Stimulated activated CD4-positive, alpha-beta T cell treated with anti-CD3 and anti-CD28 coated beads, Interleukin-1b, Interleukin-23, amount 100 ng/mL, for 1 hour (primary cell): ENCODE measurements at places on chromosomes 2 and 18.

- DNase-seq: no peak
Observed at GRCh38 chr2:42754776-42755140, 9.2 kb downstream of the OXER1 start.

DNA sequence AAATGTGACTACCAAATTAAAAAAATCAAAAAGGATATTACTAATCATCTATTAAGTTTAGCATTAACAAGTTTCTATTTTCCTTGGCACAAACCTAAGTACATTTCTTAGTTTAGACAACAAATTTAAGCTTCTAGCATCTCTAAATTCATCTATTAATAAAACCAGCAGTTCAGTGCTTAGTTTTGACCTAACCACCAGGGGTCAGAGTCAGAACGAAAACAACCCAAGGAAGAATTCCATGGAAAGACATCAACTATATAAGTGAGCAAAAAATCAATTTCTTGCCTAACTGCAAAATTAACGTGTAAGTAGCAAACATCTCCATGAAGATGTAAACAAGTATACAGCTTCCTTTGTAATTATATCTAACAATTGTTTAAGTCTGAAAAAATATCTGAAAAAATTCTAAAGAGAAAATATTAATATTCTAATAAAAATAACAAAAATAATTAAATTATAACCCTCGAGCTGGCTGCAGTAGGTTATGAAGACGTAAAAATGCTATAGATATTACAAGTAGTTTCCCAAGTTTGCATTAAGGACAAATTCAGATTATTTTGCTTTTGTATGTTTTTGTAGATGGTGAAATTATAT is 83.7 kb downstream of the CERKL start:
- DNase-seq: no peak

DNA sequence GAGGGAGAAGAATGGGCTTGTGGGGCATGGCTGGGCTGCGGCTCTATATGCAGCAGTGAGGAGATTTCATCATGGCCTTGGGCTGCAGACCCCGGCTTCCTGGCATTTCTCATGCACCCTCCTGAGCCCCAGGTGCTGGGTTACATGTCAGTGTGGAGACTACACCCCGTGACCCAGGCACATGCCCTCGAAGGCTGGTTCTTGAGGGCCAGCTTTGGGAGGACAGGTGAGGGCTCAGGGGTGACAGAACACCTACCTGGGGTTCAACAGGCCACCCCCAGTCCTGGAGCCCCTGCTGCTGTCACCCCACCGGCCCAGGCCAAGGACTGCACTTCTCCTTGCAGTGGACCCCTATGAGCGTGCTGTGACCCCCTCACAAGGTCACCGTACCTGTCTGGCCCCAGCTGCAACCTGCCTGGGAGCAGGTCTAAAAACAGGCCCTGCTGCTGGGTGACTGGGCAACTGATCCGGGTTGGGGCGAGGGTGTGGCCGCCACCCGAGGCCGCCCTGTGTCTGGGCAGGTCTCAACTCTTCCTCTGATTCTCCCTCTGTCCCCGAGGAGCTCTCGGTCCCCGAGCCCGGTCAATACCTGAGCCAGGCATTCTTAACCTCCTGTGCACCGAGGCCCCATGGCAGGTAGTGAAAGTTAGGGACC is 94.8 kb upstream of the OTOS start:
- DNase-seq: no peak

GRCh38 chr18:63534615-63535014 is 7.6 kb upstream of the SERPINB12 start:
- no peak for DNase-seq

DNA sequence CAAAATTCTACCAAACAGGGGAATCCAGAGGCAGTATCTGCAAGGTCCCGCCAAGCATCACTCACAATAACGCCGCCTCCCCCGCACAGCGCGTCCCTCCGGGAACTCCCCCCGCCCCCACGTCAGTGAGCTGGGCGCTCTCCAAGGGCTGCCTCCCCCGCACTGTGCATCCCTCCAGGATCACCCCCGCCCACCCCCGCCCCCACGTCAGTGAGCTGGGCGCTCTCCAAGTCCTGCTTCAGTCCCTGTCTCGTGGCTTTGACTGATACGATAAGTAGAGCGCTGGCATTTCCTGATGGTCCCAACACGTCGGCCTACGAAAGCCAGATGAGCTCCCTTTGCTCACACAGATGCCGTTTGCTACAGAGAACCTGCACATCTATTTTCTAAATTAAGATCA is 130.7 kb upstream of the TPO start:
- no peak for DNase-seq

- no peak for DNase-seq
Observed at GRCh38 chr2:43484323-43484930, 111.4 kb downstream of the THADA start.

DNA sequence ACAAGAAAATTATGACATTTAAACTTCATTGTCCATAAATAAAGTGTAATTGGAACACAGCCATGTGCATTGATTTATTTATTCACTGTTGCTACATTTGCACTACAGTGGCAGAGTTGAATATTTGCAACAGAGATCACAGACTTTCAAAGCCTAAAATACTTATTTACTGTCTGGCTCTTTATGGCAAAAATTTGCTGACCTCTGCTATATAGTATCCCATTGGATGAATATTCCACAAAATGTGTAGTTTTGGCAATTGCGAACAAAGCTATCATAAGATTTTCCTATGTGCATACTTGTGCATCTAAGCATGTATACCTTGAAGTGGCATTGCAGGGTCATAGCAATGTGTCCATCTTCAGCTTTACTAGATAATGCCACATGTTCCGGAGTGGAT is 32.1 kb downstream of the CCDC85A start:
- DNase-seq: no peak

DNA sequence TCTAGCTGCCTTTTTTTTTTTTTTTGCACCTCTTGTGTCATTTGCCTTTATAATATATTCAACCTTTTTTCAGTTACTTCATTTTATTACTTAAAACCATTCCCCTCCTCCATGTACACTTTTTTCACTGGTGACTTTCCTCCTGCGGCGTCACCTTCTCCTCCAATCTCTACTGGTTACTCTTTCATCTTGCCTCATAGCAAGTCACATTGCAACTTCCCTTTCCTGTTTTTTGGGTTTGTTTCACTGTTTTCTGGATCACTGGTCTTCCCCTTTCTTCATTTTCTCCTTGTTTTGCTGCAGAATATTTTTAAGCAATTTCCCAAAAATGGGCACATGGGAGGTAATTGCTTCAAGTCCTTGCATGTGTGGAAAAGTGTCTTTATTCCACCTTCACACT is 37.7 kb upstream of the GPR155 start:
- no peak for DNase-seq

DNA sequence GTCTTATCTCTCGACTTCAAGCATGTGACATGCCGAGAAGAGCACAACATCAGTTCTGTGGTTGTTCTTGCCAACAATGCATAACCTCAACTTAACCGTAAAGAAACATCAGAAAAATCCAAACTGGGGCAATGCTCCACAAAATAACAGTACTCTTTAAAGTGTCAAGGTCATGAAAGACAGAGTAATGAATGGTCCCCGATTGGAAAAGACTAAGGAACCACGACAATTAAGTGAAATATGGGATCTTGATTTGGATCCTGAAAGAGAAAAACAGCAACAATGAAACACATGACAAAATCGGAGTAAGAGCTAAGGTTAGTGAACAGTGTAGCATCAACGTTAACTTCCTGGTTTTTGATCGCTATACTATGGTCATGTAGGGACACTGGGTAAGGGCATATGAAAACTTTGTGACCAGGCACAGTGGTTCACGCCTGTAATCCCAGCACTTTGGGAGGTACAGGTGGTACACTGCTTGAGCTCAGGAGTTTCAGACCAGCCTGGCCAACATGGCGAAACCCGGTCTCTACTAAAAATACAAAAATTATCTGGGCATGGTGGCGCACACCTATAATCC is 55.2 kb downstream of the UNC50 start:
- no peak for DNase-seq

GRCh38 chr18:31931163-31931885 is 11.6 kb downstream of the TRAPPC8 start:
- no peak for DNase-seq

GRCh38 chr18:47747260-47747795 is 183.1 kb downstream of the SMAD2 start:
- DNase-seq: no peak

GRCh38 chr2:143933946-143934569 is 585.9 kb downstream of the ZEB2 start:
- DNase-seq: no peak

GRCh38 chr2:37907501-37908225 is 17.4 kb upstream of the RMDN2 start:
- DNase-seq: no peak

- no peak for DNase-seq
Observed at GRCh38 chr2:238696331-238696730, 151.6 kb upstream of the TWIST2 start.

- no peak for DNase-seq
Observed at GRCh38 chr2:16109368-16109820, 169.0 kb downstream of the MYCN start.

DNA sequence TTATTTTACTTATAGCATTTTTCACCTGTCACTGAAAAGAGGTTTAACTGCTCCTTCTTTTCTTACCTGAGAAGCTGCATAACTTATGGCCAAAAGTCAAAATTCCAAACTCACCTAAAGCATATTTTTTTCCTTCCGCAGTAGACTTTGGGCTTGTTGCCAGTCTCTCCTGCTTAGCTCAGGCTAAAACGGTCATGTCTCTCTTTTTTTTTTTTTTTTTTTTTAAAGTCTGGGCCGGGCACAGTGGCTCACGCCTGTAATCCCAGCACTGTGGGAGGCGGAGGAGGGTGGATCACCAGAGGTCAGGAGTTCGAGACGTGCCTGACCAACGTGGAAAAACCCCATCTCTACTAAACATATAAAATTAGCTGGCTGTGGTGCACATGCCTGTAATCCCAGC is 113.5 kb downstream of the RTN4 start:
- DNase-seq: no peak

- no peak for DNase-seq
Observed at GRCh38 chr2:58871469-58872142, 630.5 kb upstream of the FANCL start.

GRCh38 chr18:59501920-59502273 is 142.8 kb upstream of the LMAN1 start:
- no peak for DNase-seq

DNA sequence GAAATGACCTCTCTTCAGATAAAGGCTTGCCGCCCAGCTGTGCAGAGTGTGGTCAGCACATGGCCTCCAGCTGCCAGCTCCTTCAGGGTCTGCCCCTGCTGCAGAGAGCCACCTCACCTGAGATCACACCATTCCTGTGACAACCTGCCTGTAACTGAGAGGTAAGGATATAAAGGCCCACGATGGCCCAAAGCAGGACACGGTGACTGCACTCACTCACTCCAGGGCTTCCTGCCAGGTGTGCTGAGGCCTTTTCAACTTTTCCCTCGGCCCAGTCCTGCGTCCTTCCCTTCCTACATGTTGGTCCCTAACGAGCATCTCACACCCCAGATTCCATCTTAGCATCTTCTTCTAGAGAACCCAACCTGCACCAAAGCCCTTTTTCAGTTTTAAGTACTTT is 36.2 kb downstream of the ANKRD44 start:
- DNase-seq: no peak

GRCh38 chr2:148501545-148501944 is 143.0 kb upstream of the EPC2 start:
- no peak for DNase-seq

DNA sequence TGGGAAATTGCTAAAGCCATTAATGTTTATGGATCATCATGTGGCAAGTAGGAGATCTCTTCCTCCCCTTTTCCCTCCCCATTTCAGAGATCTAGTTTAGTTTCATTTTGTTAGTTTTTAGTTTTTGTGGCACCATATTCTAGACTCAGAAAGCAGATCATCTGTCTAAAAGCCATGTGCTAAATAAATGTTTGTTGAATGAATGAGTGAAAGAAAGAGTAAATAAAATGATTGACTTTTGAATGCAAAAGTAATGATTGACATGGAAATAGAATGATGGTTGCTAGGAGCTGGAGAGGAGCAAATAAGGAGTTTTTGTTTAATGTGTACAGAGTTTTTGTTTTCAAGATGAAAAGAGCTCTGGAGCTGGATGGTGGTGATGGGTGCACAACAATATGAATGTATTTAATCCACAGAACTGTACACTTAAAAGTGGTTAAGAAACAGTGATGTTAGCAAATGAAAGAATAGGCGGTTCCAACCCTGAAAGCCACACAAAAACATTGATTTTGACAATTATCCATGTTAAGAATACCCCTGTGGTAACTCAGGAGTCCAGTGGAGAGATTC is 23.6 kb downstream of the TMEM178A start:
- DNase-seq: no peak

GRCh38 chr2:142075826-142076225 is 55.0 kb downstream of the LRP1B start:
- DNase-seq: no peak

- DNase-seq: no peak
Observed at GRCh38 chr2:68921646-68922045, 31.0 kb downstream of the GKN2 start.
